ENCODE measurements at places on chromosomes 16 and 17.

- no peak for DNase-seq
These were observed 233.2 kb downstream of the PMP22 start for GRCh38 chr17:15031975-15032374.

DNA sequence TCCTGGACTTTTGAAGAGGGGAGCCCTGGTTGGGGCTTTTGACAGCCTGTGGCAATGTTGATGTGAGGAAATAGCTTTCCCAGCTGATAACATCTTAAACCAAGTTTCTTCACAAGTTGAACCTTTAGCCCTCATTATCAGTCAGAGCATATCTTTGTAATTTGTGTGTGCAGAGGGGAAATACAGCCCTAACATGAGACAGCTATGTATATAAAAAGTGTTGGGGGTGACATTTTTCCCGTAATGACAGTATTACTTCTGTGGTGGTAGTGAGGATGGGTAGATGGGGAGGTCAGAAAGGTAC, 221.1 kb downstream of the FTO start:
- DNase-seq, result no peak

GRCh38 chr16:47973552-47973951, 182.2 kb downstream of the ABCC12 start:
- DNase-seq, result no peak

DNA sequence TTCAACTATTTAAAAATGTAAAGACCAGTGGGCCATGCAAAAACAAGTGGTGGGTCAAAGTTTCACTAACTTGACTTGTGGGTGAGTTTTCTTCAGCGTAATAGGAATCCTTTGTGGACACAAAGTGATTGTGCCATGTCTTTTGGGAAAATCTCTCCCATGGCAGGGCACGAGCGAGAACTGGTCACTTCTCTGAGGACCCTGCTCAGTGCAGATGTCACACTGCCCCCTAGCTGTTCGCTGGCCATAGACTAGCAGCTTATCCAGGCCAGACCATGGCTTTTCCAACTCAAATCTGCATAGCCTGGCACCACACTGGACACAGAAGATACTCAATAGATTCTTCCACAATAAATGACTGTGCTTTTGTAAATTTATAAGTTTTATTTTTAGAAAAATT, 306.0 kb upstream of the CCL2 start:
- DNase-seq, result no peak

DNA sequence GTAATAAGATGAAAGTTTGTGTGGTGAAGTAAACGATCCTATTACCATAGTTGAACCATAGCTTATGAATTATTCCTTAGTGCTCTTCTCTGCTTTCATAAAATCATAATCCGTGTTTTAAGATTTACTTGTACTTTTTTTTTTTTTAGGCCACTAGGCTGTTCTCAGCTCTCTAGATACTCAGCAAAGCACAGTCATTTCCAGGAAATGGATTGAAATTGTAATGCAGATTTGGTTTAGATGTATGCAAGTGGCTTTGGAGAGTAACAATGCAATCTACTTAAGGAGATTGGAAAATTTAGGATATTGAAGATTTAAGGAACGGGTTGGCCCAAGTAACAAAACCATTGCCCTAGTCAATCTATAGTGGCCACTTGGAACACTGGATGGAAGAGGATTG, 125.1 kb downstream of the PITPNC1 start:
- no peak for DNase-seq

GRCh38 chr16:75264999-75265910, 13.8 kb upstream of the BCAR1 start:
- no peak for DNase-seq

DNA sequence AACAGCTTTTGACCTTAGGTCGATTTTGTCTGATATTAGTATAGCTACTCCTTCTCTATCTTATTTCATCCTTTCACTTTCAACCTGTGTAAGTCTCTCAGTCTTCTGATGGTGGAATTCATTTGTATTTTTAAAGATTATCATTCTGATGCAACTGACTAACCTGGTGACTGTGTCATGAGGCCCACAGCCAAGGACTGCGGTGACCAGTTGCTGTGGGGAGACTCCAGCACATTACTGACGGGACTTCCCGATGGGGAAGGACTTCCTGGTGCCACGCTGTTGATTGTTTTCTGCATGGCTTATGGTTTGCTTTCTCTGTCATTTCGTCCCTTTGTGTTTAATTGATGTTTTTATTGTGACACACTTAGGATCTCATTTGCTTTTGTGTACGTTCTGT, 34.2 kb downstream of the RMI2 start:
- no peak for DNase-seq

DNA sequence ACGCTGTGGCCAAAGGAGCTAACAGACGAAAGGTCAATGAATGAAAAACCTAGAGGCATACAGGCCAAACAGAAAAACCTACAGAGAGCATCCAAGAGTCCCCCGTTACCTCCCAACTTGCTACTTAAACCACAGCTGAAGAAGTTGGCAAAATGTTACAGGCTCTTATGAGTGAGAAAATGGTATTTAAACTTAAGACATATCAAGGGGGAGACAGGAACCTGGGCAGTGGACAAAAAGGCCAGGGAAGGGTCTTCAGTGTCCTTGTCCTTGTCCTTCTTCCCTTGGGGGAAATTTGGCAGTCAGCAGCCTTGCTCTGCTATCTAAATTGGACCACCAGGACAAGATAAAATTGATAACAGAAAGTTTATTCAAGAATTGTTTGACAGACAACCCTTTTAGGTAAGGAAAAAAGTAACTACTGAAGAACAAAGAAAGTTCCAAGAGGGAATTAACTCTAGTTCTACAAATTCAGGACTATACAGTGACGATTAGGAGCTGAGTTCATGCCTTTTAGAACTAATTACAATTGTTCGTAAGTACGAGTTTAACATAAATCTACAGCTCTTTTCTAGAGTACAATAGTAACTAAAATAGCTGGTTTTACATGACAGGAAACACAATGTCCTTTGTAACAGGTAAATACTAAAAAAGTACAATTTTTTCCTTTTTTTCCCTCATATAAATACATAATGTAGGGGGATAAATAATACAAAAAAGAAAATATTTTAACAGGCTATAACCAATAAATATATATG, 3.8 kb upstream of the HOXB2 start:
- DNase-seq, result no peak

DNA sequence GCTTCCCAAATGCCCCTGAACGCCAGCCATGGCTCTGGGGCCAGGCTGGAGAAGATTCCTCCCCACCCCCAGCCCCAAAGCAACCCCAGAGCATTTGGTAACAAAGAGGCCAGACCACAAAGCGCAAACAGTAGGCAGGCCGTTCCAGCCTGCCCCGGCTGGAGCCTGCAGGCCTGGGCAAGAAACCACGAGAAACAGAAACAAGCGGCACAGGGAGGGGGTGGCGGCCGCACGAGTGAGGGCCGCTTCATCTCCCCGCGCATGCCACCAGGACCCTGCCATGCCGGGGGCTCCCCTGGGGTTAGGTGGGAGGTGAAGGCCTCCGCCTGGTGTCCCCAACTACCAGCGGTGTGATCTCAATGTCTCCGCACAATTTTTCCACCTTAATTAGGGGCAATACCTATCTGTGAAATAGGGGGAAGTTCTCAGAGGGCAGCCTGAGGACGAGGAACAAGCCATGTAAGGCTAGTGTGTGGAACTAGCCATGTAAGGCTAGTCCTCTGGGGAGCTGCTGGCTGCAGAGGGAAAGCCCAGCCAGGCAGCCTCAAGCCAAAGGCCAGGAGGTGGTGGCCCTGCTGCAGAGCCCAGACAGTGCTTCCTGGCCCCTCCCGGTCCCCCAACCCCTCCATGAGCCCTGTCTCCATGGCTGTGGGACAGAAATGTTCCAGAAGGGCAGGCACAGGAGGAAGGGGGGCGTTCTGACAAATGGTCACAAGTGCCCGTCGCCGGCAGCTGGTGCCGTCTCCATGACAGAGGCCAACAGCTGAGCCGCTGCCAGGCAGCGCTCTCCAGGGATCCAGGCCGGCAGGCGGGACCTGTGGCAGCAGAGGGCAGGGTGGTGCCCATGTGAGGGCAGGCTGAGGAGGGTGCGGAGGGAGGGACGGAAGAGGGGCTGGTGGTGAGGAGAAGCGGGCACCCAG, 14.5 kb upstream of the MTSS2 start:
- no peak for DNase-seq
